ENCODE measurements at places on chromosomes 16 and 17.
A peak's percentile ranks its signal among the peaks of the same experiment; 100 is the strongest.

DNA sequence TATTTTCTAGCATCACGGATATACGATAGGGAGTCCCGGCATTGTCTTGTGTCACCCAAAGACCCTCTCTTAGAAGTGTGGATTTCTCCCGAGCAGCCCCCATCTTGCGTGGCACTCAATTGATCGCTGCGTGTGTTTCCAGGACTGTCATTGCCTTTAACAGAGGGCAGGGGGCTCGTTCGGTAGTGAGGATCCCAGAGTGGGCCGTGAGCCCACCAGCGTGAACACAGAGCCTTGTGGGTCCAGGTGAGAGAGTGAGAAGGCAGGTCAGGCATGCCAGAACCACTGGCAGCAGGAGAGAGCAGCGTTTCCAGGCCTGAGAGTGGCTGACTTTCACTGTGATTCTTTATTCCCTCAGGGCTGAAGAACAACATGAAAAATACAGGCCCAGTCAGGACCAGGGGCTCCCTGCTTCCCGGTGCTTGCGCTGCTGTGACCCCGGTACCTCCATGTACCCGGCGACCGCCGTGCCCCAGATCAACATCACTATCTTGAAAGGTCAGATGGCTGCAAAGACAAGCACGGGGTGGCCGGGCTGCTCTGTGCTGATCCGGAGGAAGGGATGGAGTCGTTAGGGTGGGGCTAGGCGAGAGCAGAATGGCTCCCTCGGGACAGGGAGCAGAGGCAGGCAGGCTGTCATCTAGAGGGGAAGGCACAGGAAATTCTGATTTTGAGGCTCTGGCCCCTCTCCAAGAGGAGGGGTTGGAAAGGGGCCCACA lies 22.4 kb downstream of the C1QTNF1 start:
- DNase-seq, result no peak

DNA sequence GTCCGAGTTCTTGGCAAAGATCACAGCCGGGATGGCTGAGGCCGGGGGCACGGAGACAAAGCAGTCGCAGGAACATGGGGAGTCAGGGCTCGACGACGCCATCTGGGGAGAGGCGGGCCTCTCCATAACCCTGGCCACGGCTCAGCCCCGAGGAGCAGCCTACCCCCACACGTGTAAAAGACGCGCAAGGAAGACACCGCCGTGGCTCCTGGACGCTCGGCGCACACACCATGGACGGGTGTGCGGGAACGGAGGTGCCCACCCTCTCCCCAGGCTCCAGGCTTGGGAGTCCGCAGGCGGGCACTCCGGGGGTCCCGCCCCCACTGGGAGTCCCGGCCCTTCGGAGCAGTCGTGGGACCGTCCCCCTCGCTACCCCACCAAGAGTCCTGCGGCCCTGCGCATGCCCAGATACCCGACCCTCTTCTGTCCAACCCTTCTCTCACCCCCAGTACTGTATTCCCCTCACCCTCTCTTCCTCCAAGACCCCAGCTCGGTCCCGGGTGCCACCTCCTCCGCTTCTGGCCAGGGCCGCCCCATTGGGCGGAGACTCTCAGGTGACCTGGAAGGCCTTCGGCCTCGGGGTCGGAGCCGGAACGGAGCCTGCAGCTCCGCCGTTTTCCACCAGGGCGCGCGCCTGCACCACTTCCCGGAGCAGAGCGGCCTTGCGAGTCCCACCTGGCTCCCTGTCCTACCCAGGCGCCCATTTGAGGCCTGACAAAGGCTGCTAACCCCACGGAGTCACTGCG lies at the start of gene SCRN2:
SCRN2 (minus strand) TSS at position 532 of the 746 bp plus-strand sequence; CDS start at position 102, 430 bp downstream.
- peak; percentile 46 for DNase-seq

- DNase-seq, result no peak
Measured at GRCh38 chr16:86345516-86345915, 164.8 kb upstream of the FOXF1 start.

GRCh38 chr17:57902117-57902799 lies 52.4 kb upstream of the MRPS23 start:
- DNase-seq, result no peak

GRCh38 chr16:58563775-58564174 lies 48.5 kb downstream of the SETD6 start:
- no peak for DNase-seq

DNA sequence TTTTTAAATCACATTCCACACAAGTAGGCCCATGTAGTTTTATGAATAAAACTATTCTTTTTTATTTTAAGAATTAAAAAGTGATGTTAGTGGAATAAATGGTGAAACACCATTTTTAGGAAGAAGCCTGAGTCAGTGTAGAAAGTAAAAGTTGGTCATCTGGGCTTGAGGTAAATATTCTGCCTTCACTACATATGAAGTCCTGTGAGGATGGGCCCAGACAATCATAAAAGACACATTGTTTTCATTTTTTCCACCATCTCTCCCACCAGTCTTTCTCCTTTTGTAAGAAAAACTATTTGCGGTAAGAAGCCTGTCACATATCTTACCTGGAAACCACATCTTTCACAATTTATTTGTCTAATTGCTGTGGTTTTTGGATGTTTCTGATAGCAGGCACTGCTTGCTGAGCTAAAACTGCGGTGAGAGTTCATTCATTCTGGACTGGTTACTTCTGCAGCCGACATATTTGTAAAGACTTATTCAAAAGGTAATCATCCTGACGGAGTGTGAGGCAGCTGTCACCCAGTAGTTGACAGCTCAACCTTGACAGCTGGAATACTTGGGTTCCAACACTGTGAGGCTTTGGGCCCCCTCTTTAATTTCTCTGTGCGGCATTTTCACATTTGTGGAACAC lies 10.6 kb upstream of the RFFL start:
- no peak for DNase-seq

- peak; percentile 49 for DNase-seq
Measured at GRCh38 chr16:67923414-67924116, 8.1 kb downstream of the CTRL start.

DNA sequence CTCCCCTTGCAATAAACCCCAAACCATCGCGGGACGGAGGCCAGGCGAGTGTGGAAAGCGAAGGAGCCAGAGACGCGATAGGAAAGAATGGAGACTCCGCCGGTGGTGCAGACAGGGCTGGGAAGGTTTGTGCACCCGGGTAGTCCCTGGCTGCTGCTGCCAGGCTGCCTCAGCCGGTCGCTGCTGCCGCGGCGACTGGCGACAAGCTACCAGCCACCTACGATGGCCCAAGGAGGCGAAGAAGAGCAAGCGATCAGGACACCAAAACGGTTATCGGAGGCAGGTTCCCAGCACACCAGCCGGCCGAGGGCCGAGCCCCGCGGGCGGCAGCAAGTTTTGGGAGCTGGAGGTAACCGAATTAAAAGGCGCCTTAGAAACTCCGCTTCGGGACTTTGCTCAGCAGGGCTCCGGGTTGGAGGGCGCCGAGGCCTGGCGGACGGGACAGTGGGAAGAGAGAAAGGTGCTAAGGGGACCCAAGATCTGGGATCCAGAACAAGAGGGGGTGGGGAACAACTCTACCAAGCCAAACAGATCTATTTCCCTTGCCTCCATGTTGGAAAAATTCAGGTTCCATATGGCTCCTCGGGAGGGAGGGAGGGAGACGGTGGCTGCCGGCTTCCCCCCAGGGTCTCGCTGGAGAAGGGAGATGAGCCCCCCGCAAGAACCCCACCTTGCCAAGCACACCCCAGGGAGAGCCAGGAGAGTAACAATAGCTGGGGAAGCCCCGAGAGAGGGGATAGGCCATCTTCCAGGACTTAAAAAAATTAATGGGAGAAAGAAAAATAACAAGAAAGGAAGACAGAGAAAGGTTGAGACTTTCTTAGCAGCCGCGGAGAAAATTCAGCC lies 9.7 kb upstream of the HOXB2 start:
- no peak for DNase-seq

DNA sequence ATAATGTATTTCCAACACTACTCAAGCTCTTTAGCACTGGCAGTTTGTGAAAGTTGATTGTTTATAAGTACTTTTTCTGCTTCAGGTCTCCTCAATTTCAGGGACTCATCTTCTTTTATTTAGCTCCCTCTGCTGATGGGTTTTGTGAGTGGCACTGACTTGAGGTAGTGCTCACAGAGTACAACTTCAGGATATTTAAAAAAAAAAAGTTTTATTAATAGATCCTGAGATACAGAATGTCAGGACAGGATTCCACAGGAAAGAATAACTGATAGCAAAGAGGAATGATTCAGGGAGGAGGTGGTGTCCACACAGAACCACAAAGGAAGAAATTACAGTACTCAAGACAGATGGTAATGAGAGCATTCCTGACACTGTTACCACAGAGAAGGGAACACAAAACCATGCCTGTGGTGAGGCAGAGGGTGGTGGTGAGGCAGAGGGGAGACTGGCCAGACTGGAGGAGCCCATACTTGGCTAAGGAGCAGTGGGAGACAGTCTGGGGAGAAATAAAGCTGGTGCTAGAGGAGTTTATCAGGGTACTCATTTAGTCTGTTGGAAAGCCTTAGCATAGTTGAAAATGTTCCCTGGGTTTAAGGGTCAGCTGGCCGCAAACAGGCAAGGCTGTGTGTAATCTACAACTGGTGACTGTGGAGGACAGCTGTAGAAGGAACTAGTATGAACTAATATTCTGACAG lies 63.7 kb downstream of the SPAG9 start:
- no peak for DNase-seq

DNA sequence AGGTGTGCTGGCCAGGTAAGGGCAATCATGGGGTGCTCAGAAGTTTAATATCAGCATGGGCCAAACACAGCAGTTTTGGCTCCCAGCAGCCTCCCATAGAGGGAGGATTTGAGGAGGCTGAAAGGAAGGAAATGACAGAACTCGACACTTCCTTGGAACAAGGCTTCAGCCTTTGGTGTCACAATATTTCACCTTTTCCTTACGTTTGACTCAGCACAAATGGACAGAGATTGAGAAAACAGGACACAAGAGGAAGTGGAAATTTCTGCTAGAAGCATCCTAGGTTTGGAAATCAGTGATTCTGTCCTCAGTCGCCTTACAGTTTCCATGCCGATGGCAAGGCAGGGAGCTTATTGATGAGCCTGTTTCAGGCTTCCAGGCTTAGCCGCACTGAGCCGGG lies 181.4 kb downstream of the MAF start:
- DNase-seq, result no peak

- no peak for DNase-seq
Measured at GRCh38 chr16:70604407-70605282, 41.7 kb upstream of the IL34 start.

DNA sequence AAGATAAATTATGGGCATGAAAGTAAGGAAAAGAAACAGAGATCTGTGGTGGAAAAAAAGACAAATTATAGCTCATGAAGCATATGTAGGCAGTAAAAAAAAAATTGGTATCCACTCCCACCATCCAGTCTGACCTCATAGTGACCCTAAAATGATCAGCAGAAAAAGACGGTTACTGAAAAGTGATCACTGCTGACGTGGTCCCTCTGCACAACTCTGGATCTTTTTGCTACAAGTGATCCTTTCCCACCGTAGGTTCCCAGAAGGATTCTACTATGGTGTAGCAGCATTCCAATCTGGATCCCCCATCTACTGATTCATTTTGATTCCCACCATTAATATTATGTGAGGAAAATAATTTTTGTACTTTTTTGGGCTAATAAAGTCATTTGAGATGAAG lies 10.9 kb upstream of the CHST6 start:
- DNase-seq, result no peak

GRCh38 chr17:79064026-79064425 lies 10.6 kb upstream of the ENGASE start:
- DNase-seq, result no peak
